ENCODE measurements at places on chromosomes 6 and 20. TPM values are rescaled to one million over a fixed set of nuclear protein-coding genes. Genes with fewer than 3 reads are reported as not detected.

DNA sequence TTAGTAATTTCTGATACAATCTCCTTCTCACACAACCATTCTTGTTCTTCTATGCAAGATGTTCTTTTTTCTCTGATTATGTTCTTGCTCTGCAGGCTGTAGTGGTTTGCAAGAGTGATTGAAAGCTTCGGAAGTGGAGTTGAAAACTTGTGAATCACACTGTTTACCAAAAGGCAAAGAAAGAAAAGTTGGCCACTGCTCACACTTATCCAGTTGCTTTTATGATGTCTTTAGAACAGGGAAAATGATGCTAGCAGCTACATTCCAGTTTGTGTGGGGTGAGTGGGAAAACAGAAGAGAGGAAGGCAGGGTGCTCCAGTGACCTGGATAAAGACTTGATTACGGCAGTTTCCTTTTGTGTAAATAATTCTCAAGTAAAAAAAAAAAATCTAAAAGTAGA is 583.3 kb downstream of the TENT5A start:
- DNase-seq: no peak

DNA sequence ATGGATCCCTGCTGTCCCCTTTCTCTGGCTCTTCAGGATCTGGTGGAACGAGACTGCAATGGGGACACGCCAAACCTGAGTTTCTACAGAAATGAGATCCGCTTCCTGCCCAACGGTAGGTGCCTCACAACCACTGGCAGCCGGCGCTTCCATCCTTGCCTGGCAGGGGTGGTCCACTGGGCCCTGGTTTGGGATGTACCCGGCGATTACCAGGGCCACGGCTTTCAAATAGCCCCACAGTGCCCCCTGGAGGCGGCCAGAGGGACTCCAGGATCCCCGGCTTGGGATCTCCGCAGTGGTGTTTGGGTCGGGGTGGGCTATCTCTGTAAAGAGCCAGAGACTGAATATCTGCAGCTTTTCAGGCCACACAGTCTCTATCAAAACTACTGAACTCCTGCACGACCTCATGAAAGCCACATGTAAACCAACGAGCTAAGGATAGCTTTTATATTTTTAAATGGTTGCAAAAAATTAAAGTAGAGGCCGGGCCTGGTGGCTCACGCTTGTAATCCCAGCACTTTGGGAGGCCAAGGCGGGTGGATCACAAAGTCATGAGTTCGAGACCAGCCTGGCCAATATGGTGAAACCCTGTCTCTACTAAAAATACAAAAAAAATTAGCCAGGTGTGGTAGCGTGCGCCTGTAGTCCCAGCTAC is 3.7 kb downstream of the OGFR start:
- DNase-seq: peak; percentile 85

DNA sequence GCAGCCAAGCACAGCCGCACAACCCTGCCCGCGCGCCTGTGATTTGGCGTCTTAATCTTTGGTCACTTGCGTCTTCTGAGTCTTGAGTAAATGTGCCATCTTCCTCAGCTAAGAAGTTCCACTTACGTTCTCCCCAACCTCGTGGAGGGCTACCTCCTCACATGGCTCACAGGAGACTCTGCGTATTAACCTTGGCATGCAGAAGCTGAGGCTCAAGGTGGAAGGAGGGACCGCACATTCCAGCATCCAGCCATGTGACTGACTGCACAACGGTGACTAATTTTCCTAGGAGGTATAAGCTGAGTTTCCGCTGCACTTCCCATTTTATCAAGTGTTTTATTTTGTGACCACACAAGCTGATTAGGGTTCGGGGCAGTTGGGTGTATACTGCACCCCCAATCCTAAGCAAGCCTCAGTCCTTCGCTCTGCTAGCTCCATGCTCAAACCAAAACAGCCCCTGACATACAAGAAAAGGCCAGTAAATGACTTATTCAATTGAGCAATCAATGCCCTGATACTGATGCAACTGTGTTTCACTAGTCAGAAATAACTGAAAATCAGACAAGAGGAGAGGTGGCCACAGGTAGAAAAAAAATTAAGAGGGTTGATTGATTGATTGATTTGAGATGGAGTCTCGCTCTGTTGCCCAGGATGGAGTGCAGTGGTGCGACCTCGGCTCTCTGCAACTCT is 7.0 kb downstream of the BEND3 start:
- DNase-seq: no peak

DNA sequence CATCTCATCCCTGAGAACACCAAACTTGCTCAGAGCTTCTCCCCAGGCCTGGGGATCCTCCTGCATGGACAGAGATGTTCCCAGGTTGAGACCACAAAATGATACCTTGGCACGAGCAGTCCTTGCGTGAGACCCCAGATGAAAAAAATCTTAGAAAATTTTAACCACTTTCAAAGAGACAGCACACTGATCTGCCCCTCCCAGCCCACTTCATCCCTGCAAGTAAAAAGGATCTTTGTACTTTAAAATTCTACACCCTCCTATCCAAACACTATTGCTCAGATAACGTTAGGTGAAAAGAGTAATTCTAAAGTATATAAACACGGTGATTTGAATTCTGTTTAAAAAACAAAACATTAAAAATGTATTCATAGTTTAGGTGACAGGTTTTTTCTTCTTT is 98.5 kb downstream of the SLC23A2 start:
- no peak for DNase-seq

- no peak for DNase-seq
Observed at GRCh38 chr6:89834884-89835792, 5.5 kb downstream of the CASP8AP2 start.

DNA sequence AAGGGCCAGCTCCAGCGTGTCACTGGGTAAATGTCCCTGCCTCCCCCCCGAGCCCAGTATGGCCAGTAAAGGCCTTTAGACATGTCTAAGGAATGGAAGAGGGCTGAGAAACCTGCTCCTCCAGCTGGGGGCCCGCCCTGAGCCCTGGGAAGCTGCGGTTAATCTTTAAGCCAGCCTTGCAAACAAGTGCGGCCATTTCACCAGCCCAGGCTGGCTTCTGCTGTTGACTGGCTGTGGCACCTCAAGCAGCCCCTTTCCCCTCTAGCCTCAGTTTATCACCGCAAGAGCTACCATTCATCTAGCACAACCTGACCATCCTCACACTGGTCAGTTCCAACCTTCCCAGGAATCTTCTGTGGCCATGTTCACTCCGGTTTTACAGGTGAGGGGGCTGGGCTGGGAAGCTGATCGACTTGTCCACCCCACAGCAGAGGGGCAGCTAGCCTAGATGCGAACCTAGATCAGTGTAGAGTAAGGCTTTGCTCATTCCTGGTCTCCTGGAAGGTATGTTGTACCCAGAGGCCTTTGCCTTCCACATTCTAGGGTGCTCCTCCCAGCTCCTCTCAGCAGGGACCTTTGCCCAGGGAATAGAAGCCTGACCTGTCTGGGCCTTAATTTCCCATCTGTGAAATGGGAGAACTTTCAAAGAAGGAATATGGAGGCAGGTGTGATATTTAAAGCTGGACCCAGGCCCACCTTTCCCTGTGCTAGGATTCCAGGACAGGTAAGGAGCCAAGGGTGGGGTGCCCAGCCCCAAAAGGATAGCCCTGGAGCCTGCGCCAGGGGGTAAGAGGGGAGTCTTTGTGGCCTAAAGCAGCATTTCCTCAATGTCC is 1.2 kb upstream of the SRC start:
- no peak for DNase-seq

- no peak for DNase-seq
Observed at GRCh38 chr6:127939442-127940066, 38.7 kb upstream of the THEMIS start.

GRCh38 chr6:159212525-159213280 is 43.5 kb downstream of the FNDC1 start:
- peak; percentile 71 for DNase-seq

DNA sequence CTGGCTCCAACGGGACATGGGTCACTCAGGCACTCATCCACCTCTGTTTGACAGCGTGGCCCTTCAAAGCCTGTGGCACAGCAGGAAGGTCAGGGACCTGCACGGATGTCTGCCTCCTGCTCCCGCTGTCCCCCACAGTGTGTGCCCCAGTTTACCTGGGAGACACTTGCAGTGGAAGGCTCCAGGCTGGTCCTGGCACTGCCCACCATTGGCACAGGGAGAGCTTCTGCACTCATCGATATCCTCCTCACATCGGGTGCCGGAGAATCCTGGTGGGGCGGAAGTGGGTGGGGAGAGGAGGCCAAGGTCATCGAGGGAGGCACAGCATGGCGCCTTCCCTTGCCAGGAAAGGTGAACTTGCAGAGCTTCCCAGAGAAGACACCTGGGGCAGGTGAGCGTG is 6.9 kb downstream of the NOTCH4 start:
- DNase-seq: no peak

DNA sequence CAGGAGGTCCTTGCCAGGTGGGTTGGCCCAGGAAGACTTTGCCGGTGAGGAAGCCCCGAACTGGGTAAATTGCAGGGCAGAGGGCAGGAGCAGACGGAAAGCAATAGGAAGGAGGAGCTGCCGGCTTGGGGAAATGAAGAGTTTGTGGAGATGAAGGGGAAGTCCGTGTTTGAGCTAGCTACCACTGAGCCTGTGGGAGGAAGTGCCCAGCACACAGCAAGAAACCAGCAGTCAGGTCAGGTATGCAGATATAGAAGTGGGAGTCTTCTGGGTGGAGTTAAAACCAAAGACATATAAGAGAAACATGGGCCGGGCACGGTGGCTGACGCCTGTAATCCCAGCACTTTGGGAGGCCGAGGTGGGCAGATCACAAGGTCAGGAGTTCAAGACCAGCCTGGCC is 34.7 kb downstream of the CD24 start:
- no peak for DNase-seq

- DNase-seq: no peak
Observed at GRCh38 chr20:48454671-48455490, 372.9 kb downstream of the PREX1 start.

GRCh38 chr6:143058987-143059386 is 1.7 kb upstream of the AIG1 start:
- no peak for DNase-seq

- no peak for DNase-seq
Observed at GRCh38 chr6:33840048-33840926, 36.5 kb upstream of the MLN start.

DNA sequence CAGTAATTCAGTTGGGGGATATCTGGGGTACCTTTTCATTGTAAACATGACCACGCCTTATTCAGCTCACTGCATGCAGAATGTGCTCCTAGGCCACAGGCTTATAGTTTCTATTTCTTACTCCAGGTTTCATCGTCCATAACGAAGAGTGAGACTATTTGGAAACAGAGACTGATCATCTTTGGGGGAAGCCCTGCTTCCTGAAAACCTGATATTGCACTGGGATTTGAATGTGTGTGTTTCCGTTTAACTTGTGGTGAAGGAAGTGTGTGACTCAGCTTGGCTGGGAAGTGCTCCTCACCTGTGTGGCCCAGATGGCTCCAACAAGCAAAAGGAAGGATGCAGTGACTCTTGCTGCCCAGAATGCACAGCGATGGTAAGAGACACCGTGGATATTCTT is 19.6 kb upstream of the LTV1 start:
- no peak for DNase-seq

DNA sequence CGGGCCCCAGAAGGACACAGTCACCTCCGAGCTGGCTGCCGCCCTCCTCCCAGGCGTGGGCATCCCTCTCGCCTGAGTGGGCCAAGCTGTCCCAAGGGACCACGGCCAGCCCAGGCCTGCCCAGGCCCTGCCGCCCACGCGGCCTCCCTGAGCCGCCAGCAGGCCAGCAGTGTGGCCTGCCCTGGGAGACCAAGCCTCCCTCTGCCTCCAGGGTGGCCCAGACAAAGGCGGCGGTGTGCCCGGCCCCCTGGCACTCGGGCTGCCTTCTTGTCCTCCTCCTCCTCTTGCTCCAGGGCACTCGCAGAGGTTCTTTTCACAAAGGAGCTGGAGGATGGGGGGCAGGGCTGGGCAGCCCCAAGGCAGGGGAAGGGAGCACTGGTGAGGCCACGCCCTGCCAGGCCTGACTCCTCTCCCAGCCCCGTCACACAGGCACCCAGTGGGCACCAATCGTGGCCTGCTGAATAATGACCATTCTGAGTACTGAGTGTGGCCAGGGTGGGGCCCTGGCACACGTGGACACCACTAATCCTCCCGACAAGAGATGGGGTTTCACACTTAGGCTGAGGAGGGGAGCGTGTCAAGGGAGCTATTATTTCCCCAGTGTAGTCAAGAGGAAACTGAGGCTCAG is 25.3 kb downstream of the NOL4L start:
- DNase-seq: no peak

GRCh38 chr6:156695742-156696141 is 81.4 kb upstream of the ARID1B start:
- no peak for DNase-seq

DNA sequence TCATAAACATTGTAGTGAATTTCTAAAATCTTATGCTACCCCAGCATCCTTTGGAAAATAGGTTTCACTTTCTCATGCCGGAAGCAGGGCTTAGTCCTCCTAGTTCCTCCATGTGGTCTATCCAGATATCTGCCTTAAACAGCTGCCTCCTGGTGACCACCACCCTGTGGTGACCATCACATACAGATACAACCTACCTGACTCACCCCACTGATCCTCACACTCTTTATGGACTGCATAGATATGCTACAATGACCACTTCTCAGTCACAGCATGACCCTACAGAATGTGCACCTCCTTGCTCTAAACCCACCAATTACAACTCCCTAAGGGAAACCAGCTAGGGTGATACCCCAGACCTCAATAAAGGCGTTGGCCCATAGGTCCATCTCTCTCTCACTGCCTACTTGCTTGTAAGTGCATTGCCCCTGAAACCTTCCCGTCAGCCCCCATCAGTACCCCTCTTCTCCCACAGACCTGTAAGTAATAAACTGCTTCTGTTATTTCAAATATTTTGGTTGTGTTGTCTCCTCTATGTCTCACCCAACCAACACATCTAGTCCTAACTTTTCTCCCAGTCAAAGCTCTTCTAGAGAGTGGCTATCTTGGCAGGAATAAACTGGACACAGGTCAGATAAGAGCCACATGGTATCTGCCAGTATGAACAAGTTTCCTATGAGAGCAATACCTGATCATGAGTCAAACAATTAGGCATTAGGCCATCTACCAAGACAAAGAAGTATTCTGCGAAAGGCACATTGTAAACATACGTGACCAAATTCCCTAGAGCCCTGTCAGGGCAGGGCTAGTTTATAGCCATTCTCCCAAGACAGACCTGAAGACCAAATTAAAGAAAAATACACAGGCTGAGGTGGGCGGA is 39.4 kb upstream of the PLEKHG1 start:
- no peak for DNase-seq

GRCh38 chr6:133432021-133432989 is 191.1 kb downstream of the EYA4 start:
- no peak for DNase-seq

Gene DEFB124
- total RNA-seq: not detected

Gene NKX2-4
- total RNA-seq: not detected

Gene MMP24
- 0.60 TPM for total RNA-seq

Gene ELOVL4
- not detected for total RNA-seq

Gene NT5E
- not detected for total RNA-seq

Gene EPPIN
- total RNA-seq: not detected

Gene CST7
- not detected for total RNA-seq

Gene SRSF12
- not detected for total RNA-seq

Gene GTPBP2
- total RNA-seq: 70.3 TPM

Gene PHACTR3
- total RNA-seq: not detected

Gene DEFB132
- not detected for total RNA-seq

Gene LTA
- 128 TPM for total RNA-seq

Gene TINAG
- not detected for total RNA-seq
